ENCODE measurements at places on chromosomes 12 and 14.
A peak's percentile ranks its signal among the peaks of the same experiment; 100 is the strongest.

DNA sequence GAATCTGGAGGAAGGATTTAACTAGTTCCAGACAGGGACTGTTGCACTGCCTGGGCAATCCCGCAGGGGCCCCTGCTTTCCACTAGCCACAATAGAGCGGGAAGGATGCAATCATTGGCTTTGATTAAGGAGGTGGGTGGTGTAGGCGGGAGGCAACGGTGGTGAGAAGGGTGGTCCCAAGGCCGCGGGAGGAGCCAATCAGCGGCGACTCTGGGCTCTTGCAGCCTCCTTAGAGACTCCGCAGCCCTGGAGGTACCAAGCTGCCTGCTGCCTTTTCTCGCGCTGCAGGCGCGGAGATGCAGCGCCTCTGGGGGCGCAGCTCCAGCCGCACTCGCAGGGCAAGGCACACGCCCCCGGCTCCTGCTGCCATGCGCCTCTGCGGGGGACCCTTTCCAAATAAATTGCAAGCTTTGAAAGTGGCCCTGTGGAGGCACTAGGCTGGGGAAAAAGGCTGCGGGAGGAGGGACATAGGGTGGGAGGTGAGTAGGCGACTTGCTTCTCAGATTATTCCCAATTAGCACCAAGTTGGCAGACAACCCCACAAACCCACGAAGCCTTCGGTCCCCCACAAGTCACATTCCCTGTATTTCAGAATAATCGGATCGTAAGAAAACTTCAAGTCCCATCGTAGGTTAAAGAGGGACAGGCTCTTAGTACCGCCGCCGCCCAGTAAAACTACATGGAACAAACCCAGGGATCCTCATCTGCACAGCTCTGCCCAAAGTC, 858 bp upstream of the KCNA1 start:
- DNase-seq, result peak; percentile 89

DNA sequence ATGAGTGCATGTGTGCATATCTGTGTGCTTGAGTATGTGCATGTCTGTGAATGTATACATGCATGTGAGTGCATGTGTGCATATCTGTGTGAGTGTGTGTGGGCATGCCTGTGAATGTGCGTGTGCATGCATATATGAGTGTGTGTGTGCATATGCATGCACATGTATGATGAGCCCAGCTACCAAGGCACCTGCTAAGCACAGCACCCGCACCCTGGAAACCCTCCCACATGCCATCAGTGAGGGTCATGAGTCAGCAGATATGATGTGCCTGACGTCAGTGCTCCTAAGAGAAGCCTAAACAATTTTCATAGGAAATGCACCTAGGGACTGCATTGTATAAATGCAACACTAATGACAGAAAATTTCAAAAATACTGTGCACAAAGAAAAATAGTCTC, 151.1 kb downstream of the KIF26A start:
- DNase-seq, result no peak

GRCh38 chr12:76864791-76865400, 13.9 kb downstream of the CSRP2 start:
- DNase-seq, result no peak

- peak; percentile 15 for DNase-seq
These were observed 682 bp downstream of the CREBL2 start for GRCh38 chr12:12612358-12612757.

DNA sequence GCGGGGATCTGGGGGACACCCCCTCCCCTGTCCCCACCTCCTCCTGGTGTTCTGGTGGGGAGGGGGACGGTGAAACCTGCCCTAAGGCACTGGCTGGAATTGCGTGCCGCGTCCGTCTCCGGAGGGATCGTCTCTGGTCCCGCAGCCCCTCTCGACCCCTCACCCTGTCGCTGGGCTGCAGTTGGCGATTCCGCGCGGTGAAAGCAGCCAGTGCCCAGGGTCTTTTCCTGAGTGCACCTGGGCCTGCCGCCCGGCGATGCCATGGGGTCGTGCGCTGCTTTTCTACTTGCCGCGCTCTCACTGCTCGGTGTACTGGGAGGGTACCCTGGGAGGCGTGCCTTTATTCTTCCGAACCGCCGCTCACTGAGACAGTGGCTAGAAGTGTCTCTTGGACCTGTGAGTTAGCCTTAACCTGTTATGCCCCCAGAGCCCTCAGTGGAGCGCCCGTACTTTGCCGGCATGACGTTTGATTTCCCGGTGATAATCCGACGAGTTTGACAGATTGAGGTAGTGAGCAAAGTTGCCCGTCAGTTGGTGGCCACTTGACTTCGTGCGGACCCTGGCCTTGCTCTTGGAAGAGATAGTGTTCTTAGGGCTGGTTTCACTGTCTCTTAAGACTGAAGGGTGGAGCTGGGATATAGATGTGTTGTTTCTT, 788 bp downstream of the SFSWAP start:
- DNase-seq, result no peak

- DNase-seq, result no peak
These were observed 31.7 kb downstream of the GRIP1 start for GRCh38 chr12:66647034-66647691.

DNA sequence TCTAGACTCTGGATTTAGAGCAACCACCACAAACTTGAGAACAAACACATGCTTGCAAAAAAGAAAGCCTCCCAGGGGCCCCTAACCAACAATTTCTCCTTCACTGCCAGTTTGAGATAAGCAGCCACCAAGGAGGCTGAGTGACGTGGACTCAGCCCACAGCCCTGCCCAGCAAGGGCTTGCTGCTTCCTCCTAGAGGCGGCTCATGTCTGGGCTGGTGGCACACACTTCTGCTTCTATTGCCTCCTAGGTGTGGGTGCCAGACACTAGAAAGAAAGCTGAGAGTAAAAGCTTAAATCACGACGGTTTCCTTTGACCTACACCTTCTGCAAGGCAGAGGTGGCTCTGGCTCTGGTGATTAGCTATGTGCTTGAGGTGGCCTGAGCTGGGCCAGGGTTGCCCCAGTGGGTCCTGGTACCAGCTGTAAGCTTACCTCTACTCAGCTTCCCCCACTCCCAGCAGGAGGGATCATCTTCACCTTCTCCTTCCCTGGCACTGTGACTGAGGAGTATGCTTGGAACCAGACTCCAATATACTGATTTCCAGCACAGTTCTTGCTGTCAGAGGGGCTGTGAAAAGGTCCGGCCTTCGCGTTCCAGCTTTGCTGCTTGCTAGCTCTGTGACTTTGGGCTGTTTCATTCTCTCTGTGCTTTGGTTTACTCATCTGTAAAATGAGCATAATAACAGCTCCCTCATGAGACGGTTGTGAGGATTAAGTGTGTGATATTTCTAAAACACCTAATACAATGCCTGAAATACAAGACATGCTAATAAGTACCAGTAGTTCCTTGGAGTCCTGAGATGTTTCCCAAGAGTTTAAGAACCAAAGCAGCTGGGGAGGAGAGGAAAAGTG, 89.7 kb upstream of the PARP11 start:
- no peak for DNase-seq

GRCh38 chr14:74155749-74156148, 71.0 kb downstream of the LIN52 start:
- no peak for DNase-seq

- peak; percentile 36 for DNase-seq
These were observed 50.8 kb upstream of the ISM2 start for GRCh38 chr14:77549451-77549850.

DNA sequence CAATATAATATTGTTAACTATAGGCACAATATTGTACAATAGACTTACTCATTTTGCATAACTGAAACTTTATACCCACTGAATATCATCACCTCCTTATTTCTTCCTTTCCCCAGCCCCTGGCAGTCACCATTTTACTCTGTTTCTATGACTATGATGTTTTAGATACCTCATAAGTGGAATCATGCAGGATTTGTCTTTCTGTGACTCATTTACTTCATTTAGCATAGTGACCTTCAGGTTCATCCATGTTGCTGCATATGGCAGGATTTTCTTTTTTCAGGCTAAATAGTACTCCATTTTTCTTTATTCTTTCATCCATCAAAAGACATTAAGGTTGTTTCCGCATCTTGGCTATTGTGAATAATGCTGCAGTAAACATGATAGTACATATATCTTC, 18.9 kb downstream of the USP15 start:
- no peak for DNase-seq

GRCh38 chr14:95519699-95520098, 3.2 kb upstream of the SYNE3 start:
- DNase-seq, result no peak

GRCh38 chr12:52389313-52390207, 4.1 kb upstream of the KRT84 start:
- DNase-seq, result no peak

- DNase-seq, result no peak
These were observed 1.0 kb upstream of the NAP1L1 start for GRCh38 chr12:76085520-76085868.

DNA sequence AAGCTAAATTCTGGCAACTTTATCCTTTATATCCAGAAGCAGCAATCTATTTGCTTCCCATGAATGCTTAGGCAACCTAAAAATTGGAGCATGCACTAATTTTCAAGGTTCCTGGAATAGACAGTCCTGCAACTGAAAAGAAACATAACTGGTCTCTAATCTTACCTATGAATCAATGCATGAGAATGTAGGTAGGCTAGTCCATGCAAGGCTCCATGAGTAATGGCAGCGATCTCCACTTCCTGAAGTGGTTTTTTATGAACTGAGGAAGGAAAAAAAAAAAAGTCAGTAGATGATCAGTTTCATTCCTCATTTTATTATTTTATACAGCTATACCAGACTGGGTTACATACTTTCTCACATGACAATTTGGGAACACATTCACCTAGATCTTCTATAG, 102.0 kb downstream of the PEBP1 start:
- no peak for DNase-seq

GRCh38 chr12:44464180-44464579, 411.9 kb downstream of the NELL2 start:
- DNase-seq, result peak; percentile 50

DNA sequence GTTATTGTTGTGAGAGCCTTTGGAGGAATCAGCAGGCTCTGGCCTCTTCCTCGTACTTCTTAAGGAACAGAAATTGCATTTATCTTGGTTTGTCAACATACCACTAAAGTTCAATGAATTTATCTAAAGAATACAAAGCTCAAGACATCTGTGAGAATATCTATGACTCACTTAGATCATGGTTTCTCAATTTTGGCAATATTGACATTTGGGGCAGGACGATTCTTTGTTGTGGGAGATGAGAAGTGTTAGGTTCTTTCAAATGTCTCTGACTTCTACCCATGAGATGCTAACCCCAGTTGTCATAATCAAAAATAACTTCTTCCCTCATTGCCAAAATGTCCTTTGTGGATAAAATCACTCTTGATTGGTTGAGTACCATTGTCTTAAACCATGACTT, 1190.3 kb downstream of the GALC start:
- DNase-seq, result no peak

All from neuronal stem cell (in vitro differentiated cells).